Stimulated activated CD4-positive, alpha-beta T cell treated with anti-CD3 and anti-CD28 coated beads, Interleukin-15, amount 100 ng/mL, for 1 hour (primary cell): ENCODE measurements at places on chromosomes 7 and 10.

DNA sequence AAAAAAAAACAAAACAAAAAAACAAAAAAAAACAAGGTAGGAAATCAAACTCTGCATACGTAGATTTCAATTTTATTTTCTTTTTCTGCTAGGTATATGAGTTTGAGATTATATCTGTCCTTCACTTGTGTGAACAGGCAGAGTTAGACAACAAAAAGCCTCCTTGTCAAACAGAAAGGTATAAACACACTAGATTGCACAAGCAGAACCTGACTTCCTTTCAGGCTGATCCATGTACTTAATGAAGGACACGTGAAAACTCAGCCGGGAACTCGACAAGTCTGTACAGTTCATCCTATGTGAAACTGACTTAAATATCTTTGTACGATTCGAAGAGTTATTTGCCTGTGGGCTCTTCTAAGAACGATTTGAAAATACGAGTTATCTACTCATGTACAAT is 254.1 kb downstream of the ARL4A start:
- DNase-seq = no peak

DNA sequence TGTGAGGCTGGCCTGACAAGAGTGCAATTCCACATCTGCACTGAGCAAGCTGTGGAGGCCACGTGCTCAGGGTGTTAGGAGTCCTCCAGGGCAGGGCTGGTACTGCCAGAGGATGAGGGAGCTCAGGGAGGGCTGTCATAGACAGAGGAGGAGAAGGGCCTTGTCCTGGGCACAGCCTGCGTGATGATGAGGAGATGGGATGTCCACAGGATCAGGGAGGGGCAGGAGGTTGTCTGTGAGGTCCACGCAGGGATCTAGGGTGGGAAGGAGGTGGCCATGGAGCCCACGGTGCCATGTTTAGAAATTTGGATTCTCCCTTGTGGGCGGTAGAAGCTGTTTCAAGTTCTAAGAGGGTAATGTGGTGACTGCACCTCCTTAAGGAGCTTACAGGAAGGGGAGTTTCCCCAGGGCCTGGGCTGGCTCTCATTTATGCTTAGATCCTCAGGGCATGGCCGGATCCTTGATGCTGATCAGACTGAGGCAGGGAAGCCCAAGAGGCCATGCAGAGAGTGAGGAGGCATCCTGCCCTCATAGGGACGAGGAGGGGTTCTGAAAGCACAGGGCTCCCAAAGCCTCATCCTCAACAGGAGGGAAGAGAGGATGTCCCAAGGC is 30.3 kb downstream of the CHAT start:
- DNase-seq = no peak

- DNase-seq = no peak
Measured at GRCh38 chr7:74519395-74519794, 65.7 kb downstream of the GTF2IRD1 start.

DNA sequence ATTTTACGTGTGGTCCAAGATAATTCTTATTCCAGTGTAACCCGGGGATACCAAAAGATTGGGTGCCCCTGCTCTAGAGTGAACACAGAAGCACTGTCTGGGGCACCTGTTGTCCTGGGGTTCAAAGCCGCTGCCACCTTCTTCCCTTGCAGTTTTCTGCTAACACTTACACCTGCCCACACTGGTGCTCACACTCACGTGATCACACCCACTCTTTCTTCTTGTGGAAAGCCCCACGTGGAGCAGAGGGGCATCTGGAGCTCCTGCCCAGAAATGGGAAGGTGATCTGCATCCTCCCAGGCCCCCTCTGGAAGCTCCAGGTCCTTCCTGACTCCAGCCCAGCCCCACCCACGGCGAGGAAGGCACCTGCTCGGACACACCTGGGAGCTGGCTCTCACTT is 42.9 kb downstream of the PTPRN2 start:
- no peak for DNase-seq

GRCh38 chr7:43139137-43139536 is 26.7 kb downstream of the HECW1 start:
- no peak for DNase-seq

DNA sequence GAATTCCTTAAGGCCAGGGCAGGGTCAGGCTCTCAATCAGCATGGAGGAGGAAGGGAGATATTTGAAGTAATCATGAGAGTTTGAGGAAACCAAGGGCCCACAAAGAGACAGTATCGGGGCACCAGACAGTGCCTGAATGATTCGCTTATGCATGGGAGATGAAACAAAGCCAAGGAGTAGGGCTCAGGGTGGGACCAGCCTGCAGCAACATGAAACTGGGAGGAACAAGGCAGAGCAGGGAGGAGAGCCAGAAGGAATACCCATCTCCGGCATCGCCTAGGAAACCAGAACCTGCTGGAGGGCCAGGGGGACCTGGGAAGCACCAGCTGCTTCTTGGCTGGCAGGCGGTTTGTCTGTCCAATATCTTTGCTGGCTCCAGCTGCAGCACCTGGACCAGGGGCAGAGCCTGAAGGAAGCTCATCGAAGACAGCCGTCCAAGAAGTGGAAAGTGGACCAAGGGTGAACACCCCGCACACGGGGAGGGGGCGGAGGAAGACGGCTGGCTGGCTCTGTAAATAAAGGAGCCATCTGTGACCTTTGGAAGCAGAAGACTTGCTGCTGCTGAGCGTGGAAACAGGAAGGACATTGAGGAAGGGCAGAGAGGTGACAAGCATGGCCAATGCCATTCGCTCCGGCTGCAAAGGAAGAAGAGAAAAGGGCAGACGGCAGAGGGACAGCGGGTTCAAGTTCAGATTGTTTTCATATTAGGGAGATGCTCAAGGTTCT is 34.4 kb upstream of the ECHDC3 start:
- DNase-seq = no peak

DNA sequence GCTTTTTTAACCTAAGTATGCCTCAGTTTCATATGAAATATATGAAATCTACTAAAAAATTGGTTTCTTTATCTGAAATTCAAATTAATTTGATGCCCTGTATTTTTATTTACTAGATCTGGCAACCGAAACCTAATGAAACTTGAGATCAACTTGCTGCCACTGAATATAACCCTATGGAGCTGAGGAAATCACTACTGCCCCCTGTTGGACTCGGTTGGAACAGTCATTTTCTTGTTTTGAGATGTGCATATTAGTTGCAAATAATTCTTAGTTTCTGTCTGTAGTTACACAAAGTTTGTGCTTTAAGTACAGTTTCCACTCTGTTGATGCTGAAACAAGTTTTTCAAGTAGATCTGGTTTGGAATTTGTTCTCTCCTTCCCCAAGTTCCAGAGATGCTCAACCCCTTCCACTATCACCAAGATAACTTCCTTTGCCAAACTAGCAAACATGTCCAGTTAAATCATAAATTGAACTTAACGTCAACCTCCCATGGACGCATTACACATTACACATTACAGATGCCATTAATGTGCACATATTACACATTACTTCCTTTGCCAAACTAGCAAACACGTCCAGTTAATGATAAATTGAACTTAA is 22.2 kb upstream of the EXOC4 start:
- no peak for DNase-seq

- no peak for DNase-seq
Measured at GRCh38 chr10:1824928-1825327, 87.6 kb upstream of the ADARB2 start.

- no peak for DNase-seq
Measured at GRCh38 chr7:129188892-129189660, 643 bp downstream of the SMO start.

DNA sequence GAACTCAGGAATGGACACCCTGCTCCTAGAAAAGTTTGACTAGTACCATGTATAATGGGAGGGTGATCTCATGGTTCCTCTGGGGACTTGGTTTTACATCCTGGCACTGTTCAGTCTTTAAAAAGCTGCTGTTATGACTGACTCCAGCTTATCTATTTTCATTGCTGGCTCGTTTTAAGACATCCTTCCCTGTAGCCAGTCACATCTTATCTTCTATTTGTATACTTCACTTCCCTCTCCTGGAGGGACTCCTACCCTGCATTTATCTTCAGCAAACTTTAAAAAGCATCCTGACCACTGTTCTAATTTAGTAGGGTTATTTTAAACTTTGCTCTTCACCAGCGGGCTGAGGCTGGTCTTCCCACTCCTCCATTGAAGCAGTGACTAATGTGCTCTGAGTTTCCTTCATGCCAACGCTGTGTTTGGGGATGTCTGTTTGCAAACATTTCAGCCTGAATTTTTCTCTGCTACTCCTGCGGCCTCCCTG is 72.9 kb upstream of the ARMC3 start:
- DNase-seq = no peak

DNA sequence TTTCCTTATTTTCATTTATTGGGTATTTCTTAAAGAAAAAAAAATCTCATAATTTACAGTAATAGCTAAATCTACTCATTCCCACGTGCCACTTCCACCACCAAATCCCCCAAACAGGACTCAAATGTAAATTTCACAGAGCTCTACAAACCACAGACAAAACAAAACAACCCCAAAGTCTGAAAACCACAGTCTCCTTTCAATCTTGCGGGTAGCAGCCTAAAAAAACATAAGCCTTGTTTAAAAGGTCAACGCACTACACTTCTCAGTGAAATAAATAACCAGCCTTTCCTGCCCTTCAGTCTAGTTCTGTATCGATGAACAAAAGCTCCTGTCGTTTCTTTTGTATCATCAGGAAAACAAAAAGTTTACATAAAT is 121.8 kb upstream of the AFAP1L2 start:
- no peak for DNase-seq

GRCh38 chr10:35446439-35446838 is 110.1 kb downstream of the CCNY start:
- no peak for DNase-seq

GRCh38 chr7:150380463-150380862 is 1.3 kb downstream of the ZNF775 start:
- DNase-seq = no peak

- no peak for DNase-seq
Measured at GRCh38 chr10:130739757-130740145, 571.8 kb downstream of the TCERG1L start.

DNA sequence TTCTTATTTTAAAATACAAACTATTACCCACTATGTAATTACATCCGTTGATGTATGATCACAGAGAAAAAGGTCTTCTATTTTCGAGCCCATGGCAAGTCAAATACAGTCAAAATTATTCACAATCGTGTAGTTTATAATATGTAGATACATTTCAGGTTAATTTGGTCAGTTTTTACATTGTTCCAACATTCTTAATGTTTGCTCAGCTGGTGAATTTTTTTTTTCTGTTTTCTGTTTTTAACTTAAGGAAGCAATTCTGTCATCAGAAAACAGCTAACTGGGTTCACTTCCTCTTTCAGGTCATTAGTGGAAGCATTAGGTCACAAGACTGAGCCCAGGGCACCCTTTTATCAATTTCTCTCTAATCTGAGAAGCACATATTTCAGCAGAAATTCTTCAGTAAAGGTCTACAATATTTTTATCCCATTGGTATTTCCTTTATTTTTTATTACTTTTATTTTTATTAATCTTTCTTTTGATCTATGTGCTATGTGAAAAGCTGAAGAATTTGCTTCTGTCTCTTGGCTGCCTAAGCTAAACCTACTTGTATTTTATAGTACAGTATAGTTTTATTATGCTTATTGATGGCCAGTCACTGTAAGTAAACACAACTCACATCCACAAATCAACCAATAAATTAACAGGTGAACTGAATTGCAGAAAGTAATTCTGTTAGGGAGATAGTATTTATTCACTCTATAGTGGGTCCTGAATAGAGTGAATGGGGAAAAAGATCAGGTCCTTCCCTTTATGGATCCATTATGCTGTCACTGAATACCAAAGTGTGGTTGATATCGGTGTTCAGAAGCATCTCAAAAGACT is 84.6 kb downstream of the ICA1 start:
- DNase-seq = no peak

DNA sequence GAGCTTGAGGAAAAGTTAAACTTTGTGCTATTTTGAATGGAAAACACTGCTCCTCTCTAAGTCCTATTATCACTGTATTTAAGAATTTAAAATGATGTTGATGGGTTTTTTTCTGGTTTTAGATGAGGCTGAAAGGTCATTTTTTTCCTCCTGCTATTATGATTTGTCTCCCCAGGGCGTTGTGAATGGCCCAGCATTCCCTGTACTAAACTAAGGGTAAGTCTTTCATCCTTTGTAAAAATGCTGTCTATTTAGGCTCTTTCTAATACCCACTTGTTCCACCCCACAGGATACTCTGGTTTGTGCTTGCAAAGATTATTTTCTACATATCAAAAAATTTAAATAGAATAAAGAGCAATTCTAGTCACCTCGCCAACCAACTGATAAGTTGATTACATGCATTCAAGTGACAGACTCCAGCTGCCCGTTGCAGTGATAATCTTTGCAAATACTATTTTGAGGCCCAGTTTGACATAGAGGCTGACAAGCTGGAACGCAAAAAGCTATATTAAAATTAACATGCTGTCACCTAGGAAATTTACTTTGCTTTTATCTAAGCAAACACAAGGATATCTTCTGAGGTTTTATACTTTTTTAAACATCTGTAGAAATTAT is 222.3 kb upstream of the TMEM229A start:
- DNase-seq = no peak

DNA sequence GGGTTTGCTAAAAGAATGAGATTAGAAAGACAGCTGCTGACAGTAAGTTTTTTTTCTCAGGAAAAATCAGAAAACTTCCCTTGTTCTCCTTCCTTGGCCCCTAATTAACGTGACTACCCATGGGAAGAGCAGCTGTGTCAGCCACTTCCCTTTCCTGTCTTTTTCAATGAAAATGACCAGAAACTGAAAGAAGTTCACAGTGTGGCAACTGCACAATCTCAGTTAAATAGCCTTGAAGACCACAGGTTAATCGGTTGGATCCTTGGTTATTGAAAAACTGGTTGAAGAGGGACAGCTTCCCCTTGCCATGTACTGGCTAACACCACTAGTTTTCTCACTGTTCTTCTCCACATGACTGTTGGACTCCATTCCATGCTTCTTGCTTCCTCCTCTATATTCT is 148.8 kb upstream of the AGR3 start:
- no peak for DNase-seq

DNA sequence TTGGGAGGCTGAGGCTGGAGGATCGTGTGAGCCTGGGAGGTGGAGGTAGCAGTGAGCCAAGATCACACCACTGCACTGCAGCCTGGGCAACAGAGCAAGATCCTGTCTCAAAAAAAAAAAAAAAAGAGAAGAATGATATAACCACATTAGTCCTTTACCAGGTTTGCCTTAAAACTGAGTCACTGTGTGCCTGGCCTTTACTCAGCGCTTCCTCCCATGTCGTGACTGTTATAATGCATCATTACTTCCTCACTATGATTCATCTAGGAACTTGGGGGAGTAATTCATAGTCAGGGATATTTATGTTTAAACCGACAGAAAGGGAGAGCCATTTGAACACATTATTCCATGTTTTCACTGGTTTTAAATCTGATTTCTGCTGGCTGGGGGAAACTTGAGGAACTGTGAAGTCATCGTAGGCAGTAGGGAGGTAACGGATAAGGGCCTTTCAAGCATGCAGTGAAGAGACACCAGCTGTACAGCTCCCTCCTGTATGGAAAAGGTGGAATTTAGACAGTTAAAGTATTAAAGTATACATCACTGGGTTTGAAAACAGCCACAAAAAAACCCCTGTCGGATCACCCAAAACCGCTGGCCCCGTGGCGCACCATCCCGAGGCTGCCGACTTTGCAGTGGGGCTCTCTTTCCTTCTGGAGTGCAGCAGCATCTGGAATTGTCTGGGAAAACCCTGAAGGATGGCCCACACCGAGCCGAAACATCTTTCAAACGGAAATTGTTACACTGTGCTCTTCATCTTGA is 119.8 kb downstream of the NKX6-2 start:
- no peak for DNase-seq

- DNase-seq = no peak
Measured at GRCh38 chr10:114876602-114877300, 55.2 kb downstream of the FHIP2A start.
